ENCODE measurements at places on chromosomes 2 and 18. TPM values are rescaled to one million over a fixed set of nuclear protein-coding genes. Genes with fewer than 3 reads are reported as not detected.

POTEI gene
- 0.66 TPM for total RNA-seq

TRMT61B gene
- total RNA-seq: 18.5 TPM

TTC21B gene
- total RNA-seq: 32.2 TPM

CD302 gene
- 15.9 TPM for total RNA-seq

GRHL1 gene
- total RNA-seq: 0.86 TPM

KCNG2 gene
- total RNA-seq: not detected

POTEE gene
- total RNA-seq: 0.40 TPM

LIPG gene
- total RNA-seq: 78.5 TPM

DSG1 gene
- total RNA-seq: not detected

TCF23 gene
- total RNA-seq: not detected

ANAPC1 gene
- 119 TPM for total RNA-seq

PLA2R1 gene
- 21.4 TPM for total RNA-seq

C2orf78 gene
- not detected for total RNA-seq

WDR12 gene
- total RNA-seq: 59.3 TPM

ZDBF2 gene
- 19.2 TPM for total RNA-seq

REG1B gene
- total RNA-seq: not detected

CRYGD gene
- total RNA-seq: not detected

RGPD3 gene
- total RNA-seq: 0.53 TPM

ZNF385B gene
- not detected for total RNA-seq

CFC1 gene
- not detected for total RNA-seq

XDH gene
- total RNA-seq: under 0.01 TPM

DNAH6 gene
- under 0.01 TPM for total RNA-seq

FOXD4L1 gene
- total RNA-seq: not detected

CHMP1B gene
- 44.4 TPM for total RNA-seq

CXCR1 gene
- total RNA-seq: not detected

COL4A4 gene
- 0.93 TPM for total RNA-seq

LOXHD1 gene
- total RNA-seq: not detected

GPAT2 gene
- 6.5 TPM for total RNA-seq

TEX44 gene
- total RNA-seq: not detected

B3GNT7 gene
- 0.50 TPM for total RNA-seq

ASPRV1 gene
- 0.14 TPM for total RNA-seq

MRO gene
- not detected for total RNA-seq

GNLY gene
- not detected for total RNA-seq

CHAC2 gene
- total RNA-seq: 20.0 TPM

SCG2 gene
- total RNA-seq: not detected

MGAT5 gene
- 67.8 TPM for total RNA-seq

CBLN2 gene
- 0.27 TPM for total RNA-seq

FRZB gene
- not detected for total RNA-seq

CFAP53 gene
- total RNA-seq: 0.07 TPM

ZFP36L2 gene
- 11.8 TPM for total RNA-seq

DLX1 gene
- not detected for total RNA-seq

MEP1B gene
- total RNA-seq: not detected

NT5DC4 gene
- not detected for total RNA-seq

IL36RN gene
- not detected for total RNA-seq

ITGA4 gene
- total RNA-seq: 3.7 TPM

GALNT5 gene
- total RNA-seq: not detected

LIMS1 gene
- total RNA-seq: 180 TPM

CNTNAP5 gene
- not detected for total RNA-seq
